ENCODE measurements at places on chromosomes 7 and 10. TPM values are rescaled to one million over a fixed set of nuclear protein-coding genes. Genes with fewer than 3 reads are reported as not detected.
A peak's percentile ranks its signal among the peaks of the same experiment; 100 is the strongest.

Gene ZNF746
- 14.1 TPM for total RNA-seq

Gene HBP1
- total RNA-seq: 79.4 TPM

Gene INMT
- total RNA-seq: 0.73 TPM

Gene OR2A14
- not detected for total RNA-seq

Gene LRRD1
- 1.7 TPM for total RNA-seq

Gene DENND2A
- 31.7 TPM for total RNA-seq

Gene C10orf71
- total RNA-seq: not detected

Gene VDAC2
- total RNA-seq: 88.6 TPM

- no peak for DNase-seq
Observed at GRCh38 chr7:79118143-79118542, 335.3 kb downstream of the MAGI2 start.

GRCh38 chr7:74599244-74599643 lies 58.3 kb upstream of the GTF2I start:
- DNase-seq: no peak

DNA sequence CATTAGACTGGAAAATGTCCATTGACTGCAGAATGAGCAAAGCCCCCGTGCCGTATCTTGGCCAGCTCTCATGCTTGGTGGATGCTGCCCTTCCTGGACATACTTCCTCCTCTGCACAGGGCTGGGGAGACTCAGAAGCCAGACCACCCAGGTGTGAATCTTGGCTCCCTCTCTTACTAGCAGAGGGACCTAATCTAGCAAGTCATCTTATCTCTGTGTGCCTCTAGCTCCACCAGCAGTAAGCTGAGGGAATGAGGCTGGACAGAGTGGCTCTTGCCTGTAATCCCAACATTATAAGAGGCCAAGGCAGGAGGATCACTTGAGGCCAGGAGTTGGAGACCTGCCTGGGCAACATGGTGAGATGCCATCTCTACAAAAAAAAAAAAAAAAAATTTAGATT lies 173.8 kb upstream of the GHITM start:
- DNase-seq: no peak

GRCh38 chr10:91022390-91022789 lies 101.5 kb upstream of the ANKRD1 start:
- DNase-seq: no peak

GRCh38 chr10:45548068-45548467 lies 124.5 kb downstream of the ZFAND4 start:
- peak; percentile 66 for DNase-seq

- no peak for DNase-seq
Observed at GRCh38 chr7:156642306-156643045, 1.9 kb downstream of the RNF32 start.

GRCh38 chr7:100088095-100088620 lies 611 bp upstream of the COPS6 start:
- no peak for DNase-seq

GRCh38 chr7:31203551-31203950 lies 137.0 kb downstream of the NEUROD6 start:
- DNase-seq: no peak

- DNase-seq: no peak
Observed at GRCh38 chr7:96179341-96179740, 142.6 kb downstream of the SLC25A13 start.

GRCh38 chr7:70436790-70437350 lies 695.1 kb upstream of the GALNT17 start:
- no peak for DNase-seq

GRCh38 chr10:56881218-56881617 lies 520.2 kb upstream of the ZWINT start:
- DNase-seq: no peak

DNA sequence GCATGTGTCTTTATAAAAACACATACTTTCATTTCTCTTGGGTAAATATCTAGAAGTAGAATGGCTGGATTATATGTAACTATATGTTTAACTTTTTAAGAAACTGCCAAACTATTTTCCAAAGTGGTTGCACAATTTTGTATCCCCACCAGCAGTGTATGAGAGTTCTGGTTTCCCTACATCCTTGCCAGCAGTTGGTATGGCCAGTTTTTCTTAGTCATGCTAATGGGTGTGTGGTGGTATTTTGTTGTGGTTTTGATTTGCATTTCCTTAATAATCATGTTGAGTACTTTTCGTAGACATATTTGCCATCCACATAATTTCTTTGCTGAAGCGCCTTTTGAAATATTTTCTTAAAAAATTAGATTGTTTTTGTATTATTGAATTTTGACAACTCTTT lies 60.3 kb downstream of the NEUROG3 start:
- DNase-seq: no peak

DNA sequence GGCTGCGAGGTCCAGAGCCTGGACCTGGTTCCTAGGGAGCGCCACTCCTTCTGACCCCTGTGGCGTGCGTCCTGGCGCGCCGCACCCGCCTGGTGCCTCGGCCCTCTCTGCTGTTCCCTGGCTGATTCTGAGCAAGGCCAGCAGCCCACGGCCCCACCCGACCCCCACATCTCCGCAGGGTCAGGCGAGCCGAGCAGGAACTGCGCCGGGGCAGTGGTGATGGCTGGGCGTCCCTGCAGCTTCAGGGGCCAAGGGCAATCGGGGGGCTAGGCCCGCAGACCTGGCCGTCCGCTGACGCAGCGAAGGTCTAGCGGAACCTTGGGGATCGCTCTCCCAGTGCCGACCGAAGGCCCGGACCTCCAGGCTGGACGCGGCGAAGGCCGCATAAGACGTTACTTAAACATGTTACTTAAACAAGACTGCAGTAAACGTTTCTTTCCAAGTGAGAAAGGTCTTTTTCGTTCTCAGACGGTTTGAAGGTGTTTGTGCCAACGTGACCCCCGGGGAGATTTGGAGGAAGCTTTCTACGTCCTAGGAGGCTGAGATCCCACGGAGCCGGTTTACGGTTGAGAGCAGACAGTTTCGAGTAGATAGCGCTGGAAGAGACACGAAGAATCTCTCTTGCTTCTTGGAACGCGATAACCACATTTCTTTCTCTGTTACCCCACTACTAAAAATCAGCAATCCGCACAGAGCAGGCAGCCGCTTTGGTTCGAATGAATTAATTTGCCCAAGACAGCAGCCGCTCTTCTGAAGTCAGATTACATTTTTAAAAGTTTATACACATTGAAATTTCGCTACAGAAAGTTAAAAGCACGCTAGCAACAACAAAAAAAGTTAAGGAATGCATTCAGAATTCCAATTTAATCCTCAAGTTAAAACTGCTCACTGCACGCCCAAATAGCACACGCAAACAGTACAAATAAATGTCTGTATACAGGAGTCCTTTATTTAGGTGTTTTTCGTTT lies 4.9 kb upstream of the NKX2-3 start:
- DNase-seq: no peak

GRCh38 chr7:112765105-112765504 lies 25.1 kb downstream of the TMEM168 start:
- no peak for DNase-seq

GRCh38 chr7:122974229-122974628 lies 21.3 kb downstream of the TAS2R16 start:
- DNase-seq: no peak

DNA sequence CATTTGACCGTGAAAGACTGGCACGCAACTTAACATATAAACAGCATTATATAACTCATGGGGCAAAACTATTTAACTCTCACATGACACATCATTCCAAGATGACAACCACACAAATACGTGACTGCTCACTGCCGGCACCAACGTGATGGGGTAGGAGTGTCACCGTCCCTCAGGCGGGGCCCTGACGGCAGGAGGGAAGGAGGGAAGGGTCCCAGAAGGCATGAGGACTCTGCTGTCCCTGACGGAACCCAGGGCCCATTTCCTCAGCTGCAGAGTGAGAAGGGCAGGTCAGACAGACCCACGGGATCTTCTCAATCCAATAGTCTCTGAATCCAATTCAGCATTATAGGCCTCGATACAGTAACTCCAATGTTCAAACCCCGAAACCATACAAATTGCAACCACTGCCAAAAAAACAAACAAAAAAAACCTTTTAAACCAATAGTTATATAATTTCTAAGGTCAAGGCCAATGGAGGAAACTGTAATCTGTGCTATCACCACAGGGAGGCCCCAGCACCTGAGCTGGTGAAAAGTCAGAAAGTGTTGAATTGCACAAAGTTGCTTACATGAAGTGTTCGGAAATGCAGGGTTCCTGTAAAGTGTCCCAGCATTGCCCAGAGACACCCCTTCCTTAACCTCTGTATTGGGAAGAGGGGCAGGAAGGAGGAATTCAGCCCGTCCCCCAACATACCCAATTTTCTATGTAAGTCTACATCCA lies 137.4 kb downstream of the TNS3 start:
- DNase-seq: no peak

DNA sequence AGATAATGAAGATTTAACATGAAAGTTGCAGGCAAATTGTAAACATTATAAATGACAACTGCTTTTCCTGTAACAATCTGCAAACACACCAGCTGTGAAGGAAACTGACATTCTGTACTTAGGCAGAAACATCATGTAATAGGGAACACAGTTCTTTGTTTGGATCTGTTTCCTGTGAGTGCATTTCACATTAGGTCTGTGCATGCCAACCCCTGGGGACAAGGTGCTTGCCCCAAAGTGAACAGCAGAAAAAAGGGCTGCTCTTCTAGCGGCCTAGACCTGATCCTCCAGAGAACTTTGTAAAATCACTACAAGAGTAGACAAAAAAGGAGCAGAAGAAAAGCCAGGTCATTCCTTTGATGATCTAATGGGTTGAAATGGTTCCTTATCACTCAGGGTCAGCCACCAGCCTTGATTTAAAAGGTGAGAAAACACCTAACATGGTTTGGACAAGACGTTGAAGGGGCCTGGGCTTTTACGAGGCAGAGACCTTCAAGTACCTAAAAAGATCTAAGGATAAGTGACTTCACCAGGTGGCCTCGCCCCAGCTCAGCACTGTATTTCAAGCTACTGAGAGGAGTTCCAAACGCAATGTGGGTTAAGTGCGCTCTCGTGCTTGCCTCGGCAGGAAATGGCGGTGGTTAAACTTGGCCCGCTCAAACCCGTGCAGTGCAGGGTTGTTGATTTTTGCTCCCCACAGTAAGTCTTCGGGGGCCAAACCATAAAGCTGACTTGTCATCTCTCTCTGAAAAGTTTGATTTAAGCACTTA lies 249.7 kb downstream of the CREB5 start:
- no peak for DNase-seq

DNA sequence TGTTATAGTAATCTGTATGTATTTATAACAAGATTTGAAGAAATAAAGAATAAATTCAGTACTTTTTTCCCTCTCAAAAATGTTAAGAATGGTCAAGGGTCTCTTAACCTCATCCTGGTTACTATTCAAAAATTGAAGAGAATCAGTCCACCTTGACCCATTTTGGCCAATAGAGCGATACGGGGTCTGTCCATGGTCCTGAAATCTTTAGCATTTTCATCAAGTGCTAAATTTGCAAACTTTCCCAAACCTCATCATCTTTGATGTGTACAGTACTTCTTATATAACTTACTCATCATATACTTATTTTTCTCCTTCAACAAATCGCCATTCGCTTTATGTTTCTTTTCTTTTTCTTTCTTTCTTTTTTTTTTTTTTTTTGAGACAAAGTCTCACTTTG lies 23.6 kb downstream of the TMEM178B start:
- DNase-seq: no peak

DNA sequence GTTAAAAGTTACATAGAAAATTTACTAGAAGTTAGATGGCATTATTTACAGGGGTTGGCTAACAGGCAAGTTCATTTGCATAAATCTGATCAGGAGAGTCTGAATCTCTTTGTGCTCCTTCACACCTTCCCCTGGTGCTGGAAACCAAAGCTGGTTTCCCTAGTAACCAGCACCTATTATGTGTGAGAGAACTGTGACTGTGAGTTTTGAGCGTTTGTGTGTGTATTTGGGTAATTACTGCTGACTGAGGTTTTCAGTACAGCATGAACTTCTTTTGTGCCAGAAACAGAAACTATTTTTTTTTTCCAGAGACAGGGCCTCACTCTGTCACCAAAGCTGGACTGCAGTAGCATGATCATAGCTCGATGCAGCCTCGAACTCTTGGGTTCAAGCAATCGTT lies 10.3 kb upstream of the IFIT1B start:
- DNase-seq: no peak

DNA sequence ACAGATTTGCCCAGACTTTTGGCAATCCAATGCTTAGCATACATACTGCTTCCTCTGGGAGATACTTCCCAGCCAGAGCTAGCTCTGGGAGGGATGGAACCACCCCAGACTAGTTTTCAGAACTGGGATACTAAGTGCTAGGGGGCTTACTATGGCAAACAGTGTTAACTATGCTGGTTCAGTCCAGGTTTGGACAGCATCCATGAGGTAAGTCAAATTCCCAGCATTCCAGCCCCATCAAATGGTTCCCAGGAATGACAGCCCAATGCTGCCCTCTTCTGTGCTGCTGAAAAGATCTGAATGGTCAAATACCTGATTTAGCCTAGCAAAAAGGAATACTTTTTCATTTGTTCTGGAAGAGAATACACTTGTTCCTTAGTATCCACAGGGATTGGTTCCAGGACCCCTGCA lies 141.7 kb upstream of the CCDC6 start:
- DNase-seq: peak; percentile 41

- peak; percentile 38 for DNase-seq
Observed at GRCh38 chr7:82961240-82961639, 201.4 kb downstream of the PCLO start.

- DNase-seq: no peak
Observed at GRCh38 chr7:140061607-140061930, 1.2 kb downstream of the PARP12 start.

Measured in cerebellum (tissue), 4 donors.